MCF 10A (cell line): ENCODE measurements at places on chromosomes 1 and 21. TPM values are rescaled to one million over a fixed set of nuclear protein-coding genes. Genes with fewer than 3 reads are reported as not detected.
A peak's percentile ranks its signal among the peaks of the same experiment; 100 is the strongest.

SYDE2 gene
- total RNA-seq, result 4.3 and 5.9 TPM in 2 replicates

FCGR1A gene
- total RNA-seq, result not detected in 2 replicates

IL20 gene
- total RNA-seq, result not detected in 2 replicates

REN gene
- total RNA-seq, result not detected in 2 replicates

GRCh38 chr1:157995583-157996169, 2.2 kb downstream of the KIRREL1 start:
- DNase-seq, result no peak

DNA sequence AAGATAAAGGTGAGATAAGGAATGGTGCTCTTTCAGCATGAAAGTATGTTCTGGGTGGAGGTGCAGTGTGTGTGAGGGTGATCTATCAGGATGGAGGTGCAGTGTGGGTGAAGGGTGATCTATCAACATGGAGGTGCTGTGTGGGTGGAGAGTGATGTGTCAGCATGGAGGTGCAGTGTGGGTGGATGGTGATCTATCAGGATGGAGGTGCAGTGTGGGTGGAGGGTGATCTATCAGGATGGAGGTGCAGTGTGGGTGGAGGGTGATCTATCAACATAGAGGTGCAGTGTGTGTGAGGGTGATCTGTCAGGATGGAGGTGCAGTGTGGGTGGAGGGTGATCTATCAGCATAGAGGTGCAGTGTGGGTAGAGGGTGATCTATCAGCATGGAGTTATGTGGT, 12.3 kb upstream of the MAP10 start:
- no peak for DNase-seq

GRCh38 chr1:67735806-67736627, 51.0 kb downstream of the GADD45A start:
- peak; percentile 98 for DNase-seq

DNA sequence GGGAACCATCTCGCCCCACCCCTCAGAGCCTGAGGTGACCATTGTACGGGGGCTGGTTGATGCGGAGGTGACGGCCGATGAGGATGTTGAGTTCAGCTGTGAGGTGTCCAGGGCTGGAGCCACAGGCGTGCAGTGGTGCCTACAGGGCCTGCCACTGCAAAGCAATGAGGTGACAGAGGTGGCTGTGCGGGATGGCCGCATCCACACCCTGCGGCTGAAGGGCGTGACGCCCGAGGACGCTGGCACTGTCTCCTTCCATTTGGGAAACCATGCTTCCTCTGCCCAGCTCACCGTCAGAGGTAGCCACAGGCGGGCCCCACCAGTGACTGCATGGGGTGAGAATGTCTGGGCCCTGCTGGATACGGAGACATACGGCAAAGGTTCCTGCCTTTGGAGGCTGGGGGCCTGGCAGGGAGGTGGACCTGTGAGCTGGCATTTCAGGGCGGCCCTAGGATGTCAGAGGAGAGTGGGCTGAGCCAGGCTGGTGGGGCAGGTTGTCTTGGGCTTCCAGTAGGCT, 98.5 kb downstream of the TRIM11 start:
- no peak for DNase-seq

DNA sequence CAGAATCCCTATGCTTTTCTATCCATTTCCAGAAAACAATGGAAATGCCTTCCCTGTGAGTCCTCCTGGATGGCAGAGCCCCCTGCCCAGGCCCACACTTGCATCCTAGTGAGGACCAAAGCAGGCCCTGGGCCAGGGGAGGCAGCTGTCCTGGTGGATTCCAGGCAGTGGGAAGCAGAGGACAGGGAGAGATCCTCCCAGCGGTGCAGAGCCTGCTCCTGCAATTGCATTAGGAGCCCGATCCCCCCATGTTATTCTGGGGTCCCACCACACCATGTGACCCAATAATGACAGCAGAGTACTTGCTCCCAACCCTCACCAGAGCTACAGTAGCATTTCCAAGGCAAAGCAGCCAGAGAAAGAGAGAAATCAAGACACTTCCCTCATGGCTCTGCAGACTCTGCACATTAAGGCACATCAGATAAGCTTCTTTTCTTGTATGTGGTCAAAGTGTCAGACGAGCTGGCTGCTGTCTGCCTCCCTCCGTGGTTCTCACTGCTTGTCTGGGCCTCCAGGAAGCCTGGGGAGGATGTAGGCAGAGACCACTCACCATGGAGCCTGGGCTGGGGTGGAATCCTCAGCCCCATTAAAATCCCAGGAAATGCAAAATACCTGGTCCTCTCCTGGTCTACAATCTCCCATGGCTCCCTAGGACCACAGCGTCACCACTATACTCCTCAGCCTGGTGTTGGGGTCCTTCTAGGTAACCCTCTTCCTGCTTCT, 54.9 kb upstream of the RUNX3 start:
- DNase-seq, result no peak

- DNase-seq, result no peak
These were observed 3.7 kb downstream of the CHD1L start for GRCh38 chr1:147246044-147246690.

DNA sequence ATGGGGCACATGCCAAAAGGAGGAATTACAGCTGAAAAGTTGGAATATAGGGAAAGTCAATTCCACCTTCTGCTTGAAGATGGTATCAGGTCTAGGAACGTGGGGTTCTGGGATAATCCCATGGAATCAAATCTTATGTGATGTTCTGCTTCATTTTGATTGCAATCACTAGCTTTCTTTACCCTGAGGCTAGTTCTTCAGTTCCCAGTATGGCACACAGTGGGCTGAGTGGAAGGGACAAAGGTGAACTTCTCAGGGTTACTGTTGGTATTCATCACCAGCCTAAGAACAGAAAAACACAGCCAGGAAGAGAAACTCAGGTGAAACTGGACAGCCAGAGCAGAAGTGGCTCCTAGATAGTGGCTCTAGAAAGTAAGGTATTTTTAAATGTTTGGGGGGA, 117.8 kb downstream of the TNFSF18 start:
- DNase-seq, result no peak

GRCh38 chr1:246365708-246366107, 141.4 kb downstream of the SMYD3 start:
- no peak for DNase-seq

GRCh38 chr21:46634966-46635323, 529 bp upstream of the PRMT2 start:
- peak; percentile 66 for DNase-seq
